GM19239 (cell line): ENCODE measurements at places on chromosomes 6 and 20.

DNA sequence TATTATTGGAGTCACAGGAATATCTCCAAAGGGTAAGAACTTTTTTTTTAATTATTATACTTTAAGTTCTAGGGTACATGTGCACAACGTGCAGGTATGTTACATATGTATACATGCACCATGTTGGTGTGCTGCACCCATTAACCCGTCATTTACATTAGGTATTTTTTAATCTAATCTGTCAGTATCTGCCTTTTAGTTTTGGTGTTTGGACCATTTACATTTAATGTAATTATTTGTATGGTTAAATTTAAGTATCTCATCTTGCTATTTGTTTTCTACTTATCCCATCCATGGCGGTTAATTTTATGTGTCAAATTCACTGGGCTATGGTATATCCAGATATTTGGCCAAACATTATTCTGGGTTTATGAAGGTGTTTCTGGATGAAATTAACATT is 15.4 kb upstream of the OPN5 start:
- DNase-seq, result no peak

- DNase-seq, result no peak
Measured at GRCh38 chr6:32176476-32177182, 745 bp upstream of the AGPAT1 start.

- DNase-seq, result no peak
Measured at GRCh38 chr6:133016631-133017030, 202.3 kb downstream of the RPS12 start.

- DNase-seq, result no peak
Measured at GRCh38 chr6:110517601-110518281, 41.3 kb upstream of the SLC22A16 start.

DNA sequence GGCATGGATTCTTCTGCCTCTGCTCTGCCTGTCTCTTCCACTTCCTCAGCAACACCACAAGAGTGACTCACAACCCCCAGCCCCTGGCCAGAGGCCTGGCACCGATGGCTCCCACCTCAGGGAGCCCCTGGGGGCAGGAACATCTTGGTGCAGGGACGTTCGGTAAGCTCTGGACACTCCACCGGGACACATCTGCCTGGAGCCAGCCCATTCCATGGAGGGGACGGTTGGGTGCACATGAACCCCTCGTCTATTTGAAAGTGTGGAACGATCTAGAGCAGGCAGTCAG is 246.5 kb downstream of the ERMARD start:
- no peak for DNase-seq

GRCh38 chr6:150646228-150646627 is 46.5 kb downstream of the PLEKHG1 start:
- no peak for DNase-seq

DNA sequence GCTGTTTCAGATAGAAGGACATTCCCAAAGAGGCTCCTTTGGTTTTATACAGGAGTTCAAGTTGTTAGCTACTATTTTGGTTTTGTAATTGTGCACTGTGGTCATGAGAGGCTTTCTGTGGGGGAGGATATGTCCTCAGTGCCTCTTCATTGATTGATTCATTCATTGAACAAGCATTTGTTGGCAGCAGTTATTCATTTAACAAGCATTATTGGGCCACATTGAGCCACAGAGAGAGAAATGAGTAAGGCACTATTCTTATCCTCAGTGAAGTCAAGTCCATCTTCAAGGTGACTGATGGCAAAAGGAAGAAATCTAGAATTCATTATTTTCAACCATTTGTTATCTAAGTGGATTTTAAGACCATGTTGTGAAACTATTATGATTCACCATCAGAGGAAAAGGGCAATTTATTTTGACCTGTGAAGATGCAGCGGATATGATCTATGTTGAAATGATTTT is 697.2 kb upstream of the CITED2 start:
- DNase-seq, result no peak

DNA sequence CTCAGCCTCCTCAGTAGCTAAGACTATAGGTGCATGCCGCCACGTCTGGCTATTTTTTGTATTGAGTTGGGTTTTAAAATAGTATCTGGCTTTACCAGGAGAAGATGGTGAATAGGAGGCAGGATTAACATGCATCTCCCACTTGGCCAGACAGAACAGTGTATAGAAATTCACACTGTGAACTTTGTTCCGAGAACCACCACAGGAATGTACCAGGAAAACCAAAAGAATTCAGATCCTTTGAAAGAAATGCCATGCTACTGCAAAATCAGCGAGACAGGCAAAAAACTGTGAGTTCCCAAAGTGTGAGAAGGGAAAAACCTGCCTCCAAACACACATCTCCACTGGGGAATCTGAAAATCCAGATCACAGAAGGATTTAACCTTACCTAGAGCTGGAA is 327.6 kb downstream of the NKAIN2 start:
- no peak for DNase-seq

GRCh38 chr20:55579802-55580201 is 425.5 kb downstream of the CBLN4 start:
- no peak for DNase-seq

DNA sequence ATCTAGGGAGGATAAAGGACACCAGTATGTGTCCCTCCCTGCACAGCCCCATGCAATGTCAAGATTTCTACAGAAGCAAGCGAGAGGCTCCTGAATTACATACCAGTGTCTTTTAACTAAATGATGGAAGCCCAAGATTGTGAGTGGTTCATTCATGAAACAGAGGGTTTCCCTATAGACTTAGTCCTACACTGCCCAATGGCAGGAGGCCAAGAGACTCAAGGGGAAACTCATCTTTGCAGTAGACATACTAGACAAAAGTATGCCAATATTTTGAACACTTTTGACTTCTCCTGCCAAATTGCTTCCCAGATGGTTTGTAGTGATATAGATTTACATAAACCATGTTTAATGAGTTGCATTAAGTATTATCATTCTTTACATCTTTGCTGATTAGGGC is 557.2 kb upstream of the JAG1 start:
- DNase-seq, result no peak

DNA sequence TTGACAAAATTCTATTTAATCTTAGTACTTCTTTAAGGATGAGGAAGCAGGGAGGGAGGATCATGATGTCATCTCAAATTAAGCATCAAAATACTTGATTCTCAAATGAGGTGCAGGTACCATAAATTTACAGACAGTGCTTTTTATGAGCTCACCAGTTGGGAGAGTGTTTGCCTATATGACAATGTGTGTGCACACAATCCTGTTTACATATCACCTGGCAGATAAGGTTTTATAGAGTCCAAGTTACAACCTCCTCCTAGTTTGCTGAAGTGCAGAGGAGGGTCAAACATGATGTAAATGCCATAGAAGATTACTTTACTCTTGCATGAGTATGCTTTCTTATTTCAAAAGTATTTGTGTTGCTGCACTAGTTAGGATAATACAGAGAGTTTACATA is 6.4 kb downstream of the ATXN1 start:
- DNase-seq, result no peak

DNA sequence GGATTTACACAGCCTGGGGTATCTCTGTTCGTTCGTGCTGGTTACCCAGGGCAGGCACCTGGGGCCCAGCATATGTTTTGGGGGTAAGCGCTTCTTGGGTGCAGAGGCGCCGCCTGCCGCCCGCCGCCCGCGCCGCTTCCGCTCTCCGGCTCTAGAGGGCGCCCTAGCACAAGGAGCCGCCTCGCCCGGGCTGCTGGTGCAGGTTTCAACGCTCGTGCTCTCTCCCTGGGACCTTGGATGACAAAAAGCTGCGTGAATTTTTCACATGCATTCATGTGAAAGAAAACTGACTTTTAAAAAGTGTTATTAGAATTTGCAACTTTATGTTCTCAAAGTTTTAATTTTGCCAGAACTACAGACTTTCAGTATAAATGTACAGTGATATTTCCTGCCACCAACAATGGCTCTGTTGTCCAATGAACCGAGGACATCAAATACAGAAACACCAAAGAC is 32.5 kb downstream of the PRR18 start:
- DNase-seq, result peak; percentile 70

DNA sequence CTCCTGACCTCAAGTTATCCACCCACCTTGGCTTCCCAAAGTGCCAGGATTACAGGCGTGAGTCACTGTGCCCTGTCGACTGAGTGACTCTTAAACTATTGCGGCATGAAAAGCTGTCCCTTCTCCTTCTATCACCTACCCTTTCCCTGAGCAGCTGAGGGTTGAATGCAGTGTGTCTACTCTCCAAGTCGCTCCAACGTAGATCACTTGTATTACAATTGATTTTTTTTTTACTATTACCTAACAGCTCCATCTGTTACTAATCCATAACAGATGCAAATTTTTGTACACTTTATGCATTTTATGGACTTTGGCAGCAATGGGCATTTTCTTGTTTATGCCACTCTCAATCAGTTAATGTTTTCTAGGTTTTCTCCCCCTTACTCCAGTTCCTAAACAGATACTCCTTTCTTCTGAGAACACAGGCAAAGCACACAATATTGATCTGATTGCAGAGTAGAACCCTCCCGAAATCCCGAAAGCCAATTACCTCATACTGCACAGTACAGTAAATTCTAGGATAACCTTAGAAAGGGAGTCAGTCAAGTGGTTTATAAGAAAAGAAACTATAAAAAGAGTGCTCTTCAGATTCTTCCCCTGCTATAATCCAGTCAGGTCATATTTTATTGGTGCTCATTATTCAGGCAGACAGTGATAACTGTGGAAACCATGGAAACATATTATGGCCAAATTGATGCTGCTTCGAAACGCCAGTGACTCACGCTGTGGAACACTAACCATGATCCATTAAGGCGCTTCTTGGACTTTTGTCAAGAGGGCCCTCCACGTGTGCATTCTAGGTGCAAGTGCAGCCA is 273.0 kb downstream of the ADGB start:
- no peak for DNase-seq

- DNase-seq, result no peak
Measured at GRCh38 chr6:15426901-15427300, 181.0 kb downstream of the JARID2 start.

DNA sequence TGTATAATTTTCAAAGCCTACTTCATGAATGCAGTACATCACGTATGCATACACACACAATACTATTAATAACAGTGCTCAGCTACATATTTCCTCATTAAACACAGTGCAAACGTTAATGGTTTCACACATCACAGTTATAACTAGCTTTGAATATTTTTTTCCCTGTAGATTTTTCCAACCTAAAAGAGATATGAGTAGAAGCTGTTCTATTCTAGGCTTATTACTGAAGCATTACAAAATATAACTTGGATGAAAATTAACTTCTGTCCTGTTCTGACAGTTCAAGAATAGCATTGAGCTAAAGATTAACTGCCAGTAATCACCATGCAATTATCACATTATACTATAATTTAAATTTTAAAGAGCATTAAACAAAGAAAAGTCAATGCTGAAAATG is 6.2 kb downstream of the LMBRD1 start:
- no peak for DNase-seq

- DNase-seq, result no peak
Measured at GRCh38 chr6:134609716-134610261, 291.9 kb upstream of the SGK1 start.

GRCh38 chr20:4369119-4369797 is 352.5 kb upstream of the PRND start:
- DNase-seq, result no peak

GRCh38 chr6:39330057-39330456 is 7.6 kb upstream of the KCNK16 start:
- peak; percentile 57 for DNase-seq

- peak; percentile 59 for DNase-seq
Measured at GRCh38 chr20:32091888-32092346, 17.6 kb upstream of the TM9SF4 start.

- DNase-seq, result no peak
Measured at GRCh38 chr6:41565701-41566100, 19.5 kb downstream of the FOXP4 start.

- DNase-seq, result no peak
Measured at GRCh38 chr6:158417760-158418098, 105.5 kb downstream of the TULP4 start.

GRCh38 chr6:46032110-46032998 is 16.7 kb upstream of the CLIC5 start:
- no peak for DNase-seq

- no peak for DNase-seq
Measured at GRCh38 chr6:127547904-127548649, 28.9 kb upstream of the C6orf58 start.

GRCh38 chr6:143248359-143248758 is 187.7 kb downstream of the AIG1 start:
- DNase-seq, result no peak

- no peak for DNase-seq
Measured at GRCh38 chr20:41152108-41152757, 14.9 kb downstream of the PLCG1 start.

DNA sequence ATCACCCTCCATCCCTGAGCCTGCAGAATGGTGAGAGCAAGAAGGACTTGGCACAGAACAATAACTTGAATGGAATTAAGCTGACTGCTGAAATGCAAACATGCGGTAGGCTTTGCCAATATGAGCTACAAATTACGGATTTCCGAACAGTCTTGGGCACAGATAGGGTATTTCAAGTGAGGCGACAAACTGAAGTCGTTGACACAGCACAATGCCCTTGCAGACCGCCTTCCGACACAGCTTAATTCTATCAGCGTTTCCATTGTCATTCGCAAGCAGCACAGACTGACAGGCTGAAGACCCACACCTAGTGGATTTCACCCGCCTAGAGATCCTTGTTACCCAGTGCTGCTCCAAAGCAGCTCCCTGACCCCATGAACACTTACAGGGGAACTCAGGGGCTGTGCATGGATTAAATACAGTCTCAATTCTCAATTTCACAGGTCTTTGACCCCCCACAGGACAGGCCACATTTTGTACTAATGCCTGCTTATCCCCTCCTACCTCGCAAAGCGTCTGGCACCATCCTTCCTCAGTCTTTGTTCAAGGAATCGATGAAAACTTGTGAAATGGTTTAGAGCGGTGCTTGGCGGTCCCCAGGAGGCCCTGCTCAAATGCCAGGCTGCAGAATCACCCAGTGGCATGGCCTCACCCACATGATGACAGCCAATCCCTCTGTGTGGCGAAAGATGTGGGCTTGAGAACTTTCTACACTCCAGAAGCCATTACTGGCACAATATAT is 34.6 kb downstream of the RAMACL start:
- DNase-seq, result no peak

DNA sequence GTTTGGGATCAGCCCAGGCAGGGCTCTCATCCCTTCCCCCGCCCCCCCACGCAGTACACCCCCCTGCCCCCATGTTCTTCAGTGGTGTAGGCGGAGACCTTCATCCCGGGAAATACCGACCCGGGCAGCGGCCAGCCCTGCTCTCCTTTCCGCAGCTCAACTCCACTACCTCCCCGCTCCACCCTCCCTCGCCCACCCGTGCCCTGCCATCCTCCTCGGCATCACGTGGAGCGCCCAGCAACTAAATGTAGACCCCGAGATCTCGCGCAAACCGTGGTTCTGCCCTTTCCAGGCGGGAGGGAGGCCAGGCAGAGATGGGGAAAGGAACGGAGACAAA is 1932.2 kb upstream of the DEFB115 start:
- DNase-seq, result no peak

- DNase-seq, result no peak
Measured at GRCh38 chr6:168458101-168458500, 17.1 kb downstream of the SMOC2 start.
